ENCODE measurements at places on chromosomes 3 and 15.

DNA sequence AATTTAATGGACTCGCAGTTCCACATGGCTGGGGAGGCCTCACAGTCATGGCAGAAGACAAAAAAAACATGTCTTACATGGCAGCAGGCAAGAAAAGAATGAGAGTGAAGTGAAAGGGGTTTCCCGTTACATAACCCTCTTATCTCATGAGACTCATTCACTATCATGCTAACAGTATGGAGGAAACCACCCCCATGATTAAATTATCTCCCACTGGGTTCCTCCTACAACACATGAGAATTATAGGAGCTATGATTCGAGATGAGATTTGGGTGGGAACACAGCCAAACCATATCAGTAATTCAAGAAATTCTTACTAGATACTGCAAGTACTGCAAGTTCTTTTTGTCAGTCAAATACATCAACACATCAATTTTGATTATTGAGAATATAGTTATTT lies 311.4 kb upstream of the SLITRK3 start:
- H3K4me3 ChIP-seq, result no peak overlapping the region
- H3K36me3 ChIP-seq, result no peaks in the 10 kb centered on the region
- H3K4me1 ChIP-seq, result peaks cover 7% of the 10 kb centered on the region
- no peak overlapping the region for H3K27ac ChIP-seq
- DNase-seq, result no peak

GRCh38 chr15:85316244-85316934 lies 64.0 kb upstream of the AKAP13 start:
- H3K4me1 ChIP-seq, result peaks cover 13% of the 10 kb centered on the region
- no peak overlapping the region for H3K4me3 ChIP-seq
- no peaks in the 10 kb centered on the region for H3K36me3 ChIP-seq
- DNase-seq, result no peak

GRCh38 chr3:154786724-154787123 lies 293.4 kb upstream of the MME start:
- no peak overlapping the region for H3K4me3 ChIP-seq
- H3K36me3 ChIP-seq, result no peaks in the 10 kb centered on the region
- no peaks in the 10 kb centered on the region for H3K4me1 ChIP-seq
- no peaks in the 10 kb centered on the region for H3K27me3 ChIP-seq
- no peak overlapping the region for H3K27ac ChIP-seq
- no peak for DNase-seq

- peak; percentile 18 for DNase-seq
- H3K4me1 ChIP-seq, result peaks cover 14% of the 10 kb centered on the region
- peak overlapping the region; percentile 52 for H3K27ac ChIP-seq
- no peaks in the 10 kb centered on the region for H3K36me3 ChIP-seq
- H3K27me3 ChIP-seq, result no peaks in the 10 kb centered on the region
Measured at GRCh38 chr15:92510163-92510882, 116.6 kb downstream of the ST8SIA2 start.

DNA sequence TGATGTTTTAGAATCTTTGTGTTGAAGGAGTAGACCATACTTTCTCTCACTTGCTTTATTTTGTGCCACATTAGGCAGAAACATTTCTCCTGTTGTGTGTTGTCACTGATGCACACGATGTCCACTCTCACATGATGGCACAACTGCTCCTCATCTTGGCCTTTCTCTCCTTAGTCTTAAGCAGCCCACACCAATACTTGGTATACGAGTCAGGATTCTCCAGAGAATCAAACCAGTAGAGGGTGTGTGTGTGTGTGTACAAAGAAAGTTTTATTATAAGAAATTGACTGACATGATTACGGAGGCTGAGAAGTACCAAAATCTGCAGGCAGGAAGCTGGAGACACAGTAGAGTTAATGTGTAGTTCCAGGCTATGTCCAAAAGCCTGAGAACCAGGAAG lies 187.1 kb downstream of the ALCAM start:
- no peak overlapping the region for H3K4me3 ChIP-seq
- H3K27ac ChIP-seq, result no peak overlapping the region
- H3K27me3 ChIP-seq, result no peaks in the 10 kb centered on the region
- no peaks in the 10 kb centered on the region for H3K4me1 ChIP-seq
- no peaks in the 10 kb centered on the region for H3K36me3 ChIP-seq
- DNase-seq, result no peak

GRCh38 chr3:70833239-70833960 lies 521.0 kb upstream of the MDFIC2 start:
- no peak overlapping the region for H3K27ac ChIP-seq
- H3K36me3 ChIP-seq, result no peaks in the 10 kb centered on the region
- DNase-seq, result no peak

DNA sequence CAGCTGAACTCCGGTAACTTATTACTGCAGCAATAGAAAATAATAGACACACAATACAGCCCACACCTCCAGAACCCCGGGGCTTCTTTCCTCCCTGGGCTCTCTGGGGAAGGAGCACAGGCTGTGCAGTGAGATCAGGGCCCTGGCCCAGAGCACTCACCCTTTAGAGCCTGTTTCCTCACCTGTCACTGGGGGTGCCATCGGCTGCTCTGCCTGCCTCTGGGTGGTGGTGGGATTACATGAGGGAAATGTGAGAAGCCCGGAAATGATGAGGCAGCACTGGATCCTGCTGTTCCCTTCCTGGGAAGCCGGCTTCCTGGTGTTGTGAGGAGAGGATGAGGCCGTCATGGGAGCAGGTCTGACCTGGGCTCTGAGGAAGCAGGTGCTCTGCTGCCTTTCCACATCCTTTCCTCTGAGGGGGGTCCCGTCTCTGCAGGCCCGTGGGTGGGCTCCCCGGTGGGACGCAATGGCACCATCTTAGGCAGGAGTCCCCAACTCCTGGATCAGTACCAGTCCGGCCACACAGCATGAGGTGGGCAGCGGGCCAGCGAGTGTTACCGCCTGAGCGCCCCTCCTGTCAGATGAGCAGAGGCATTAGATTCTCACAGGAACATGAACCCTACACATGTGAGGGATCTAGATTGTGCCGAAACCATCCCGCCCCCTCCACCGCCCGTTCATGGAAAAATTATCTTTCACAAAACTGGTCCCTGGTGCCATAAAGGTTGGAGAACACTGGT lies 220.9 kb upstream of the CTDSPL start:
- H3K27me3 ChIP-seq, result no peaks in the 10 kb centered on the region
- H3K4me3 ChIP-seq, result no peak overlapping the region
- no peaks in the 10 kb centered on the region for H3K36me3 ChIP-seq
- no peak overlapping the region for H3K27ac ChIP-seq
- no peaks in the 10 kb centered on the region for H3K4me1 ChIP-seq
- no peak for DNase-seq

DNA sequence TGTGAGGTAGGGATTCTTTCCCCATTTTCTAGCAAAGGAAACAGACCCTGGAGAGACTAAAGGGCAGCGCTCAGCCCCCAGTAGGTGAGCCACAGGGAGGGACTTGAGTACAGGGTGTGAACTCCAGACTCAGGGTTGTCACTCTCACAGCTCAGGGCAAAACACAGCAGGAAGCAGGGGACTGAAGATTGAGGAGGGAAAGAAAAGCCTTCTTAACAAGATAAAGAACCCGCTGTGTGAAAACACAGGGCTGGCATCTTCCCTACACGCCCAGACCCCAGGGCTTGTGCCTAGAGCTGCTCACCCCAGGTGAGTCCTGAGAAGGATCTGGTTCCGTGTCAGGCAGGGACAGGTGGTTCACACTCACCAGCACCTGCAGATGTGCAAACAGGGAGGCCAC lies 59.6 kb downstream of the ABTB1 start:
- no peak overlapping the region for H3K27ac ChIP-seq
- H3K27me3 ChIP-seq, result no peaks in the 10 kb centered on the region
- H3K4me1 ChIP-seq, result no peaks in the 10 kb centered on the region
- H3K4me3 ChIP-seq, result no peak overlapping the region
- DNase-seq, result no peak

- H3K27me3 ChIP-seq, result no peaks in the 10 kb centered on the region
- H3K27ac ChIP-seq, result peak overlapping the region; percentile 9
- no peaks in the 10 kb centered on the region for H3K36me3 ChIP-seq
- H3K4me1 ChIP-seq, result peaks cover 7% of the 10 kb centered on the region
- DNase-seq, result no peak
Measured at GRCh38 chr15:89576417-89576773, 1.1 kb downstream of the TICRR start.

DNA sequence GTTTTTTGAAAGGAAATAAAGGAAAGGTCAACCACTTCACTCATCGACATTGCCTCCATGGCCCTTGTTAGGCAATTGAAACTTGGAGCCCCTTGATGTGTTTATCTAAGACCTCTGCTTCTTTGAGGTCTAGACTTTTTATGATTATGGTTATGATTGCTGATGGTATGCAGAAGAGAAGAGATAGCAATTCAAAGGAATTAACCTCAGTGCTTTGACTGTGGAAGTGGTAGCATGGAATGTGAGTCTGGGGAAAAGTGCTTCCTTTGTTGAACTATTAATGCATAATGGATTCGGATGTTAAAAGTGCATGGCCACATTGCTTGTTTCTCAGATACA lies 46.1 kb downstream of the FNDC3B start:
- H3K27me3 ChIP-seq, result no peaks in the 10 kb centered on the region
- H3K36me3 ChIP-seq, result no peaks in the 10 kb centered on the region
- H3K4me1 ChIP-seq, result peaks cover 56% of the 10 kb centered on the region
- no peak overlapping the region for H3K27ac ChIP-seq

DNA sequence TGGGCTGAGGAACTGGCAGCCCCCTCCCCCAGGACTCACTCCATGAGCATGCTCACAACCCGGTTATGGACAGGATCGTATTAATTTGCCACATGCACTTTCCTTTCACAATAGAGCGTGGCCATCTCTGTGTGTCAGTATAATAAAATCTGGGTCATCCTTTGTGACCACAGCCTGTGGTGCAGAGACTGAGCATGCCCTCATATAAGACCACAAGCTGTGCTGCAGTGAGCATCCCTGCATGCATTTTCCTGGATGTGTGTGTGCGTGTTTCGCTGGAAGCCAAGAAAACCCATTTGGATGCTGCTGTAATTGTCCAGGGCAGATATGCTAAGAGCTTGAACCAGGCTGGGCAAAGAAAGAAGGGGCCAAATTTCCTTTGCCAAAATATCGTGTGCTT lies 39.7 kb downstream of the CYP11A1 start:
- no peaks in the 10 kb centered on the region for H3K4me1 ChIP-seq
- H3K27me3 ChIP-seq, result no peaks in the 10 kb centered on the region
- H3K4me3 ChIP-seq, result no peak overlapping the region
- no peaks in the 10 kb centered on the region for H3K36me3 ChIP-seq
- H3K27ac ChIP-seq, result no peak overlapping the region
- DNase-seq, result no peak

DNA sequence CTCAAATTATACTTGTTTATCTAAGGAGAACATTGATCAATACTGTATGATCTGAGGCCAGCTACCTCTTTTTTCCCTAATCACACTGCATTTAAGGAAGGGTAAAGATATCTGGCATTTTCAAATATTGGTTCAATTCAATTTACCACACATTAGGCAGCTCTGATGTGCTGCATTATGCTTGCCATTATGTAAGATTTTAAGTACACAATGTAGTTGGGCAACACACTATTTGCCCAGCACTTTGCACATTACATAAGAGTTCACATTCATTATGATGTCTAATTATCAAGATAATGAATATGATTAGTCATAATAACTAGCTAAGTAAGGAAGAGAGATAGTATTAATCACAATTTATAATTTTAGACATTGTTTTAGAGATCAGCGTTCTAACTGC lies 196.3 kb downstream of the BCHE start:
- H3K27ac ChIP-seq, result no peak overlapping the region
- no peaks in the 10 kb centered on the region for H3K27me3 ChIP-seq
- H3K4me3 ChIP-seq, result no peak overlapping the region
- H3K4me1 ChIP-seq, result no peaks in the 10 kb centered on the region

GRCh38 chr3:149493315-149494021 lies 19.0 kb downstream of the TM4SF4 start:
- no peak for DNase-seq
- no peak overlapping the region for H3K27ac ChIP-seq
- no peaks in the 10 kb centered on the region for H3K4me1 ChIP-seq

- DNase-seq, result peak; percentile 74
- no peak overlapping the region for H3K4me3 ChIP-seq
- H3K27ac ChIP-seq, result peak overlapping the region; percentile 83
Measured at GRCh38 chr3:39317571-39318169, 11.8 kb upstream of the CCR8 start.

- H3K4me3 ChIP-seq, result no peak overlapping the region
- no peaks in the 10 kb centered on the region for H3K27me3 ChIP-seq
- DNase-seq, result peak; percentile 65
Measured at GRCh38 chr15:44836094-44836493, 99.8 kb downstream of the TRIM69 start.

DNA sequence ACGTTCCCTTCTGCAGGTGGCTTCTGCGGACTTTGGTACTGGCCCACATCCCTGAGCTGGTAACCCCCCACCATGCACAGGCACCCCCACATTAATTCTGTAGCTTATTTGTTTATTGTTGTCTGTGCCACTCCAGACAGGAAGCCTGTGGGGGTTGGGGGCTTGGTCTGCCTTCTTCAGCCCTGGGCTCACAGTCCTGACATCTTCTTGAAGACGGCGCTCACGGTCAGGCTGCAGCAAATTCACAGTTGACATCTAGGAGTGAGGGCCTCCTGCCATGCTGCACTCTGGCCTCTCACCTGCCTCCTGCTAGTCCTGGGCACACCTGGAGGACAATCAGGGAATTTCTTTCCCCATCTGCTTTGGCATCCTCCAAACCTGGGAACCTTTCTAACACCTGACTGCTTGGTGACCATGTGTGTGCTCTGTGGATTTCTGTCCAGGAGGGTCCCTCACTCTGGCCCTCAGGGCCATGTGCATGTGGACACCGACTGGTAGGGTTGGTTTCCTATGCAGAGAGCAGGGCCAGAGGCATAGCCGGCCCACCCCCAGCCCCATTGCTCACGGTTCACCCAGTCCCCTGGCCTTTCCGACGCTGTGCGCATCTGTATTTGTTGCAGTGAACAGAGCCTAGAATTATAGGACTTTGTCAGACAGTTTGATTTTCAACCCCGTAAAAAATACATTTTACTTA lies 68.8 kb downstream of the APBA2 start:
- no peak overlapping the region for H3K27ac ChIP-seq
- no peak for DNase-seq
- H3K27me3 ChIP-seq, result no peaks in the 10 kb centered on the region
- no peaks in the 10 kb centered on the region for H3K4me1 ChIP-seq

- no peak for DNase-seq
- no peaks in the 10 kb centered on the region for H3K27me3 ChIP-seq
- no peaks in the 10 kb centered on the region for H3K36me3 ChIP-seq
- H3K27ac ChIP-seq, result no peak overlapping the region
- H3K4me1 ChIP-seq, result peaks cover 23% of the 10 kb centered on the region
Measured at GRCh38 chr3:14236902-14237301, 58.3 kb downstream of the LSM3 start.

DNA sequence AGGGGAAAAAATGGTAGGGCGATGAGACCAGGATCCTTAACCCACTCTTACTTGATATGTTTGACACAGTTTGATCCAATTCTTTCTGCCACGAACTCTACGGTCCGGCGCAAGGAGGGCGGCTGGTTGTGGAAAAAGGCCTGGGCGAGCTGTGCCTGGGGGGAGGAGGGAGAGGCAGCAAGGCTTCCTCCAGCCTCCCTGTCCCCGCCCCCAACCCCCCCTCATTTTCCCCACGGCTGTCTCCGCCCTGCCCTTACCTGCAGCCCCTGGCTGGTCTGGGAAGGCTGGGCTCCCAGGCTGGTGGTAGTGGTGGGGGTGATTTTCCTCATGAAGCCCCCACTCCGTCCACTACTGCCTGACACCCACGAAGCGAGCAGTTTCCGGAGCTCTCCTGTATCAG lies 8.0 kb downstream of the CDAN1 start:
- H3K4me1 ChIP-seq, result no peaks in the 10 kb centered on the region
- no peak overlapping the region for H3K27ac ChIP-seq
- no peak for DNase-seq
- no peaks in the 10 kb centered on the region for H3K27me3 ChIP-seq
- no peak overlapping the region for H3K4me3 ChIP-seq

- H3K36me3 ChIP-seq, result no peaks in the 10 kb centered on the region
- no peak overlapping the region for H3K4me3 ChIP-seq
- no peak for DNase-seq
- H3K4me1 ChIP-seq, result no peaks in the 10 kb centered on the region
Measured at GRCh38 chr15:90062462-90062932, 39.8 kb downstream of the IDH2 start.

All from Caco-2 (cell line).